Hepatocyte (in vitro differentiated cells): ENCODE measurements at places on chromosomes 3 and 15. TPM values are rescaled to one million over a fixed set of nuclear protein-coding genes. Genes with fewer than 3 reads are reported as not detected.
A peak's percentile ranks its signal among the peaks of the same experiment; 100 is the strongest.

The MYO1E gene
- 107 and 129 TPM in 2 replicates for polyA plus RNA-seq

The PYGO1 gene
- polyA plus RNA-seq: 2.5 and 3.5 TPM in 2 replicates

The MLH1 gene
- polyA plus RNA-seq: 20.6 and 28.1 TPM in 2 replicates

The C3orf80 gene
- 0.46 and 0.55 TPM in 2 replicates for polyA plus RNA-seq

The POC1A gene
- 3.7 and 5.7 TPM in 2 replicates for polyA plus RNA-seq

The GUCA1C gene
- polyA plus RNA-seq: not detected in 2 replicates

The TM4SF1 gene
- 179 and 194 TPM in 2 replicates for polyA plus RNA-seq

The SEMA3G gene
- 0.48 and 1.5 TPM in 2 replicates for polyA plus RNA-seq

The CBLB gene
- 21.3 and 22.6 TPM in 2 replicates for polyA plus RNA-seq

The VPS33B gene
- 7.8 and 10.4 TPM in 2 replicates for polyA plus RNA-seq

The CFAP100 gene
- not detected in 2 replicates for polyA plus RNA-seq

The ACSBG1 gene
- 0.10 and 0.47 TPM in 2 replicates for polyA plus RNA-seq

The TTLL13 gene
- polyA plus RNA-seq: 0.27 TPM in 1 of 2 replicates, not detected in the other

The EXOSC7 gene
- polyA plus RNA-seq: 55.8 and 61.3 TPM in 2 replicates

The NRG4 gene
- polyA plus RNA-seq: 0.90 and 1.5 TPM in 2 replicates

The CLSTN2 gene
- polyA plus RNA-seq: 23.0 and 23.5 TPM in 2 replicates

The SKOR1 gene
- 0.26 and 0.52 TPM in 2 replicates for polyA plus RNA-seq

The DLEC1 gene
- 1.5 and 1.6 TPM in 2 replicates for polyA plus RNA-seq

- DNase-seq: no peak
Measured at GRCh38 chr15:50095938-50096821, 22.9 kb downstream of the ATP8B4 start.

DNA sequence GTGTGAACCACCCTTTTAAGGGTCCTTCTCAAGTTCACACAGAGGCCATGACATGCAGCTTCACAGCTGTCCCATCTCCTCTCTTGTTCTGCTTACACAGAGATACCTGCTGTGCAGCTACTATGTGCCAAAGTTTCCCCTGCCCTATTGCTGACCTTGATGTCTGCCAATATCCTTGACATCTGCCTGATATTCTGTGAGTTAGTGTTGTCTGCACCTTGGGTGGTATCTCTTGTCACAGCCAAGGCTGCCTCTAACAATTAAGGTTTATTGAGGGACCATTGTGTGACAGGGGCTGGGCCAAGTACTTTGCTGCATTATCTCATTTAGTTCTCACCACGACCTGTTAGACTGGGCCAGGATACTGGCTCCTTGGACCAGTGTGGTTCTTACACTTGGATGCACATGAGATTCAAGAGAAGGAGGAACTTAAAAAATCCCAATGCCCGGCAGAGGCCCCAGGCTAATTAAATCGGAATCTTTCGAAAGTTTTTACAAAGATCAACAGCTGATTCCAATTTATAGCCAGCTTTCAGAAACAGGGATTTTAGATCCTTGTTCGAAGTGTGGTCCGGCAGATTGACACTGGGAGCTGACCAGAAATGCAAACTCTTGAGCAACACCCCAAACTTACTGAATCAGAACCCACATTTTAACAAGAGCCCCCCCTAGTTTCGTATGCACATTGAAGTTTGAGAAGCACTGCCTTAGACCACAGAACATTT lies 178.6 kb downstream of the SATB1 start:
- DNase-seq: no peak

GRCh38 chr3:157534725-157535161 lies 31.5 kb upstream of the VEPH1 start:
- DNase-seq: no peak

DNA sequence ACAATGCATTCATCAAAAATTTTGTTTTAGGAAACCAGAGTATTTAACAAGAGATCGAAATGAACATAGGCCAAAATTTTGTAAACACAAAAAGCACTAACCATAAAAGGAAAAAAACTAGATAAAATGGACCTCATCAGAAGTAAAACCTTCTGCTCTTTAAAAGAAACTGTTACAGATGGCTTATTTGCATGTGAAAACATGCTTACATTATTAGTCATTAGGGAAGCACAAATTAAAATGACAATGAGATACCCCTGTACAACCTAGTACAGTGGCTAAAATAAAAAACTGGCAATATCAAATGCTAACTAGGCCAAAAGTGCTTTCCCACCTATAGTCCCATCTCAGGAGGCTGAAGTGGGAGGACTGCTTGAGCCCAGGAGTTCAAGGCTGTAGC lies 19.3 kb downstream of the UBR1 start:
- no peak for DNase-seq

DNA sequence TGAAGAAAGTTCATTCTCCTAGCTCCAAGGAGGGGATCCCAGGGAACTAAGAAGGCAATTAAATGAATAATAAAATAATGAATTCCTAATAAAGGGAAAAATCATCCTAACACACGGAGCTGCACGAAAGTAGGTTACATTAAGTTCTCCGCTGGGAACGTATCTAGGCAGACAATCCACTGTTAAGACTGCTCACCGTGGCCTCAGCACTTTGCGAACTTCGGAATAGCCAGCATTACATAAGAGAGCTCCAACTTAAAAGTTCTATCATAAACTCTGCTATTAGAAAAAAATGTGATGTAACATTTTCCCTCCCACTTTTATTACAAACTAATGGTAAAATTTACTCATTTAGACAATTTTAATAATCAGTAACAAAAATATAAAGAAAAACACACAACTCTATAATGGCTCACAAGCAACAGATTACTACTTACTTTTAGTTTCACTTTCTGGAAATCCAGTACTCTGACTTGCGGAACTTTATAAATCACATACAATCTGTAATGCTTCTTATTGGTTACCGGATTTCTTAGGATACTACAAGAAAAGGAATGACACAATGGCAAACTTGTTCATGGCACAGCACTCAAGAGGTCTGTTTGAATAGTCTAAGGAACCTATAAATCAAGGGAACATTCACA lies 8.5 kb downstream of the SNRPA1 start:
- DNase-seq: no peak

GRCh38 chr15:78536134-78536533 lies 4.1 kb upstream of the PSMA4 start:
- DNase-seq: no peak

DNA sequence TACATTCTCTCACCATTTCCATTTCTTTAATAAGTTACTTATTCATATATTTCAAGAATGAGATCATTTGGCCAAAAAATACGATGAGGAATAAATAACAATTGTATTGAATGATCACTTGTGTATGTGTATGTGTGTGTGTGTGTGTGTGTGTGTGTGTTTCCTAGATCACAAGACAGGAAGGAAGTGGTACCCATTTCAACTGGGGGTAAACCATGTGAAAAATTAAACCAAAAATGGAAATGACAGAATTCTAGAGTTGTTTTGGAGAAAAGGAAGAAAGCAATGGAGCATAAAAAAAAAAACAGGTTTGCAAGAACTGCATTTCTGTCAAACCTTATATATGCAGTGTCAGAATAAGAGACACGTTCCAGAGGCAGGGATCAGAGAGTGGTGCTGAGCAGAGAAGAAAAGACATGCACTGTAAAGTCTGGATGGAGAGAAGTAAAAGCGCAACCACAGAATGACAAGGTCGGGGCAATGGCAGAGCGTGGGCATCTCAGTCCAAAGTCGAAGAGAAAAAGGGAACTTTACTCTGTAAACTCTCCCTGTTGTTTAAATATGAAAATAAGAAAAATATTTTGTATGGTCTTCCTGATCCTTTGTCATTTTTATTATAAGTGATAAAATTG lies 75.5 kb downstream of the PEX5L start:
- DNase-seq: no peak

GRCh38 chr3:37457378-37458065 lies 283.1 kb upstream of the LRRFIP2 start:
- DNase-seq: no peak

- no peak for DNase-seq
Measured at GRCh38 chr3:77489216-77489615, 449.3 kb downstream of the ROBO2 start.

GRCh38 chr3:193396451-193397244 lies 18.1 kb upstream of the ATP13A5 start:
- peak; percentile 23 for DNase-seq

DNA sequence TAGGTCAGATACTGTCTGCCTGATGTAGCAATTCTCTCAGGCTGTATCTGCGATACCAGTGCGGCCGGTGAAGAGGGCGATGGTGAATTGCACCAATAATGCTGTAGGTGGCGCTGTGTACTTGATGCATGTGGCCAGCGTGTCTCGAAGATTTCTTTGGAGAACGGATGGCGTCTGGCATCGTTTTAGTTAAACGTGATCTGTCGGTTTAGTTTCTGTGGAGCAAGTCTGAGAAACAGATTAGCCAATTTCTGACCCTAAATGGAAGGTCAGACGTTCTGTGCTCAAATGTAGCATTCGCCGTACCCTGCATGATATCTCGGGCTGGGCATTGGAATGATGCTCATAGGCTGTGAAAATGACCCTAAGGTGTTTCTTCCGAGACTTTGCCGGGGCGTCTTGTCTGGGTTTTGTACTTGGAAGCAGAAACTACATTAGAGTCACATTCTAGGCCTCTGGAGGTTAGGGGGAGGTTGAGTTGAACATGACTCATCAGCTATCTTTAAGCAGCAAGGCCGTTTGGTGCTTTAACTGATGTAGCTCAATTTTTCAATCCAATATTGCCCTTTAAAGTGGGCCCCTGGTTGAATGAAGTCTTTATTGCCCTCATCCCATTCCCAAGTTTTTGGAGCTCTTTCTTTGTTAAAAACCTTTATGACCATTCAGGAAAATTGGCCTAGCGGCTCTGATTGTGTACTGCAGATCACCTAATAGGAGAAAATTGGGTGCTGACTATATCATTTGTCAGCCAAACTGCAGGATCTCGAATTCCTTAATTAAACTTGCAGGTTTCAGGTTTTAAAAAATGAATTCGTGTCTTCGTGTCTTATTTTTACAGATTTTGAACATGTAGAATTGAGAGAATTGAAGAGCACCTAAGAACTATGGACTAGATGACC lies 80.0 kb downstream of the SQOR start:
- peak; percentile 87 for DNase-seq

- no peak for DNase-seq
Measured at GRCh38 chr3:16239780-16240179, 25.0 kb downstream of the DPH3 start.

- no peak for DNase-seq
Measured at GRCh38 chr3:112466020-112466419, 33.3 kb downstream of the BTLA start.

DNA sequence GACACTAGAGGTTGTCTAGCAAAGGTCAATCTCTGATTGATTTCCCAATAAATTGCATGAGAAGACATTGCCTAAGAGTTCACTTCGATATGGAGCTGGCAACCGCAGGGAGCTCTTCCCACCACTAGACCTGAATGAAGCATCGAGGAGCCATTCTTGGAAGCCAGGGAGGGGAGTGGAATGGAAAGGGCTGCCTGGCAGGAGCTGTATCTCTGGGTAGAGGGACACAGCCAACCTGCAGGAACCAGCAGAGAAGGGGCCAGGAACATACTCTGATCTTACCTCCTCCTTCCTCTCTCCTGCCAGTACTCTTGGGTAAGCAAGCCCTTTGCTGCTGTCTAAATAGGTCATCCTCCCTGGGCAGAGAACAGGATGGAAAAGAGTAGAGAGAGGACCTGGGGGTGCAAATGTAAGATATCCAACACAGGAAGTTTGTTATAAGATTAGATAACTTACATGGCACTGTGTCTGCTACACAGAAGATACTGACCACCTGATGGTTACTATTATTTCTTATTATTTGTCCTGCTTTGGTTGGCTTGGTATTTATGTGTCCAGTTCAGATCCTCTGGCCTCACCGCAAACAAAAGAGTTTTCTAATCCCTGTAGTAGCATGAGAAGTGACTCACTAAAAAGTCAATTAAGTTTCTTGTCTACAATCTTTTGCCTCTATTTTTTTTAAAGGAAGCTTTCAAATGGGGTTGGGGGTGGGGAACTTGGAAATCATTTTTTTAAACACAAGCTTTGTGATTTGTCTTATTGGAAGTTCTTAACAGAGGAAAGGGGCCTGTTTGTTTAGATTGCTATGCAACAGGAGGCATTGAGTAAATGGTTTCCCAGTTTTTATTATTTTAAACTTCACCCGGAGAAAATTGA lies 156.7 kb upstream of the TSC22D2 start:
- DNase-seq: no peak

GRCh38 chr3:105394177-105394576 lies 27.5 kb downstream of the ALCAM start:
- peak; percentile 12 for DNase-seq

GRCh38 chr3:24387493-24387892 lies 107.2 kb downstream of the THRB start:
- no peak for DNase-seq

GRCh38 chr15:94791510-94791909 lies 560.1 kb downstream of the MCTP2 start:
- no peak for DNase-seq

DNA sequence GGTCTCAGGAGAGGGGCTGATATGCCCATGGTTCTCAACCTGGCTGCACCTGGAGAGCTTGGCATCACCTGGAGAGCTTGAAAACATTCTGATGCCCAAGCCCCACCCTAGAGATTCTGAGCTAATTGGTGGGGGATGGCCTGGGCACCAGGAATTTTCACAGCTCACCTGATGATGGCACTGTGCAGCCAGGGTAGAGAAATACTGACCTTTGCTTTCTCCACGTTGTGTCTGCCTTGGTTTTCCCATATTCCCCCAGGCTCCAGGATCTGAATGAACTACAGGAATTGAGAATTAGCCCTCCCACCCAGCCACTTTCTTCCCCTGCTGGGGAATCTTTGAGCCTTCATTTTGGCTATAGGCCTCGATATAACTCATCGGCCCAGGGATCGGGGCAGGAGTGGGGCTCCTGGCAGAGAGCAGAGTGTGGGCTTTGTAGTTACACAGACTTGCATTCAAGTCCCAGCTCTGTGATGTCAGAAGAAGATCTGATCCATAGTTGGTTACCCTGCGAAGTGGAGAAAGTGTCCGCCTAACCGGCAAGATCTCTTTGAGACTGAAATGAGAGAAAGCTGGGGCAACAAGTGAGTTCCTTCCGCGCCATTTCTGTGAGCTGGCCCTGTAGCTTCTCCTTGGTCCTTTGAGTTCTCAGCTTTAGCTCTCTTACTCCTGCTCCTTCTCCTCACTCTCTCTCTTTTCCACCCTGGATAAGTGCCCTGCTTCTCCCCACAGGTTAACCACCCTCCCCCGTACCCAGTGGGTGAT lies 33.1 kb upstream of the UBE2Q2 start:
- DNase-seq: peak; percentile 54

DNA sequence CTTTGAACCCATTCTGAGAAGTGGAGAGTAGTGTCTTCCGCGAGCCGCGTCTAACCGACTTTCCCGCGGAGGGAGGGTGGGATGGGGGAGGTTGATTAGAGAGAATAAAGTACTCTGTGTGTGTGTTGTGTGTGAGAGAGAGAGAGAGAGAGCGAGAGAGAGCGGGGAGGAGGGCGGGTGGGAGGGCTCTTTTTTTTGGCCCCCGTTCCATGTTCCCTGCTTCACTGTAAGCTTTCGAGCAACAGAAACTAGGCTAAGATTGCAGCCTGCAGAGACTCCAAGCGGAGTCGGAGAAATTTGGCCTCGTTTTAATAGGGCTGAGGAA lies 1.6 kb upstream of the MEIS2 start:
- no peak for DNase-seq

DNA sequence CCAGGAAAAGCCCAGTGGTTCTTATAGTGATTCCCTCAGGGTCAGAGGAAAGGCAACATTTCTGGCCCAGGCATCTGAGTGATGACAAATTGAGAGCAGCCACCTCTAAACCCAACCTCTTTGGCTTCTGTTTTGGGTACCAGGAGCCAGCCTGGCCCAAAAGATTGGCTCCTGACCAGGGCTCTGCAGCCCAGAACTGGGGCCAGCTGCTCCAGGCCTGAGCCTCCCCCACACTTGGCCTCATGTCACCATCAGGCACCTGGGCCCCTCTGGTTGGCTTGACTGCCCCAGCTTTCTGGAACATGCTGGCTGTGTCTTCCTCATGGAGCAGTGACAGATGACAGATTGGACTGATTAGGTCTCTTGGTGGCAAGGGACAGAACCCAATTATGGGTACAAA lies 26.0 kb upstream of the HCN4 start:
- no peak for DNase-seq
